ENCODE measurements at places on chromosomes 13 and 19.

GRCh38 chr19:6126335-6126974 lies 9.0 kb upstream of the ACSBG2 start:
- DNase-seq: peak; percentile 50

DNA sequence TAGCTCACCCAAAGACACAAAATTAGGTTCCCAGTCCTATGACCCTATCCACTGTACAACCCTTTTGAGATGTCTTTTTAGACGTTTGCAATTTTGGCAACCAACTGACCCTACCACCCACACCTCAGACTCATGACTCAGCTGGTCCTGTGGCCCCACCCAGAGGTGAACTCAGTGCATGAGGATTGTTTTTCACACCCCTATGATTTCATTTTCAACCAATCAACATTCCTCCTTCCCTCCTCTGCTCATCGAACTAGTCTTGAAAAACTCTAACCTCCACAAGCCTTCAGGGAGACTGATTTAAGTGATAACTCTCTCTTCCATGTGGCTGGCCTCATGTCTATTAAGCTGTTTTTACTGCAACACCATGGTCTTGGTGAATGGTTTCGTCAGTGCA lies 350.7 kb downstream of the UQCRFS1 start:
- no peak for DNase-seq

DNA sequence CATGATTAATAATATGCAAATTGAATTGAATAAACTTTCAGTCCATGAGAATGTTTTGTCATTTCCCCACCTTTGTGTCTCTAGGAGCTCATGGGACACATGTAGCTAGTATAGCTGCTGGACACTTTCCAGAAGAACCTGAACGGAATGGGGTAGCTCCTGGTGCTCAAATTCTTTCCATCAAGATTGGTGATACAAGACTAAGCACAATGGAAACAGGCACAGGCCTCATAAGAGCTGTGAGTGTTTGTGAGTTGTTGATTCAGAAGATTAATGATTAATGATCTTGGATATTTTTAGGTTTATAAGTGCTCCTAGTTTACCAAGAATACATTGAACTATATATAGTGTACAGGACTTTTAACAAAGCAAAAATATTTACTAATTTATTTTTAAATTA lies 30.1 kb downstream of the TPP2 start:
- DNase-seq: no peak

DNA sequence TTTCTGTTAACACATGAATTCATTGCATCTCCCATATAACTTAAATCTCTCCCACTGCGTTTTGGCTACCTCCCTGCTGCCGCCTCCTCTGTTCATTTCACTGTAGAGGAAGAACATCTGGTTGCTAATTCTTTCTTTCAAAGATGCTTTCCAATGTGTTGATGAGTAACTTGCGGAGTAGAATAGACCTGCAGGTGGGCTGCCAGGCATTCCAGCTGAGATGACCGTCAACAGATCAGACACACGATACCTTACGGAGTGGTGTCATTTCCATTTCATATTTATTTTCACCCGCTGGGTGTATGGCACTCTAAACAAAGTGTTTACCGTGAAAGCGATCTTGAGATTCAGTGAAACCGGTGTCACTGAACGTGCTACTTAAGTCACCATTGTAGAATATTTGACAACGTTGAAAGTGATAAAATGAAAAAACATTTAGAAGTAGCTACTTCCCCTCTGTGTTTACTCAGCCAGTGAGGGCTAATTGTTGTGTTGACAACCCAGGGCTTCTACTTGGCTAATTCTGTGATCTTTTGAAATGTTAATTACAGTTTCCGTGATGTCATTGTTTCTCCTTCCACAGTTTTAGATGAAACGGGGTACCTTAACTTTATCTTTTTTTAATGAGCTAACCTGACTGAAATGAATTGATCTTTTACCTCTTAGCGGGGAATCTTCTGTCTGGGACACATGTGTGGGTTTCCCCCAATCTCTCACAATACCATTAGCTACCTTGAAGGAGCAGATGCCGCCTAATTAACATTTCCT lies 228.5 kb upstream of the ARGLU1 start:
- DNase-seq: peak; percentile 90

- DNase-seq: peak; percentile 98
These were observed 435 bp upstream of the DAZAP1 start for GRCh38 chr19:1406774-1407527.

DNA sequence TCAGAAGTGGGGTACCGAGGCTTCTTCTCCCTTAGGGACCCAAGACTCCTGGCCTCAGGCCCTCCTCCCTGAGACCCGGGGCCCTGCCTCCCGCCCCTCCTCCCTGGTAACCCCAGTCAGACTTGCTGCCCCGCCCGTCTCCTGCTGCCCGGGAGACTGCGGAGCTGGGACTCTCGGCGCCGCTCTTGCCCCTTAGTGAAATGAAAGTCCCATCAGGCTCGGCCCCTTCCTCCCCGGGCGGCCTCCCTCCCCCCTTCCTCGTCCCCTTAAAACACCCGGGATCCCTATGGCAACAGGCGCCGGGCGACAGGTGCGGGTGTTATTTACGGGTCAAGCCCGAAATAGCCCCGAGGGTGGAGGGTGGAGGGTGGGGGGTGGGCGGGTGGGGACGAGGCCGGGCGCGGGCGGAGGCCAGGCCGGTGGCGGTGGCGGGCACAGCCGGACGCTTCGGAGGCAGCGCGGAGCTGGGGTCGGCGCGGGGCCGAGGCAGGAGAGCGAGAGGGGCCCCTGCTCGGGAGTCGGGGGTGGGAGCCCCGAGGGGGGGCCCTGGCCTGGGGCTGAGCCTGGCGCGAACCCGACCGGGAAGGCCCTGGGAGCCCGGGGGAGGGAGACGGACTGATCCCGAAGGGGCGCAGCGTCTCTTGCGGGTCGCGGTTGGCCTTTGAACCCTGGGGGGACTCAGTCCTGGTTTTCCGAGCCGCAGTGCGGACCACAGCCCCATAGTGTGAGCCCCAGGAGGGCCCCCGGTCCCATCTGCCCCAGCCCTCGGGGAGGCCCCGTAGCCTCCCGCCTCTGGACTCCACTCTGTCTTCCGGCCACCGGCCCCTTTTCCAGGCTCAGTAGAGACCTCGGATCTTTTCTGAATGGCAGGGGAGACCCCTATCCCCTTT lies at the start of gene CACNG6:
Gene CACNG6, plus strand, starts transcription at position 414 of the 890 bp plus-strand sequence. CDS start 1,241 bp downstream, outside the sequence.
- DNase-seq: peak; percentile 74

GRCh38 chr19:45632468-45633196 lies 6.6 kb downstream of the EML2 start:
- DNase-seq: peak; percentile 94

- DNase-seq: no peak
These were observed 397.7 kb downstream of the TDRD3 start for GRCh38 chr13:60794751-60795150.

GRCh38 chr13:77779552-77780272 lies 82.2 kb downstream of the SLAIN1 start:
- no peak for DNase-seq

GRCh38 chr19:18697680-18698079 lies 14.2 kb downstream of the CRTC1 start:
- DNase-seq: no peak

- DNase-seq: no peak
These were observed 999.1 kb upstream of the SLC10A2 start for GRCh38 chr13:104065328-104065727.

GRCh38 chr19:4991996-4992698 lies 23.2 kb downstream of the KDM4B start:
- no peak for DNase-seq

GRCh38 chr19:6423499-6424194 lies 964 bp downstream of the KHSRP start:
- peak; percentile 75 for DNase-seq

DNA sequence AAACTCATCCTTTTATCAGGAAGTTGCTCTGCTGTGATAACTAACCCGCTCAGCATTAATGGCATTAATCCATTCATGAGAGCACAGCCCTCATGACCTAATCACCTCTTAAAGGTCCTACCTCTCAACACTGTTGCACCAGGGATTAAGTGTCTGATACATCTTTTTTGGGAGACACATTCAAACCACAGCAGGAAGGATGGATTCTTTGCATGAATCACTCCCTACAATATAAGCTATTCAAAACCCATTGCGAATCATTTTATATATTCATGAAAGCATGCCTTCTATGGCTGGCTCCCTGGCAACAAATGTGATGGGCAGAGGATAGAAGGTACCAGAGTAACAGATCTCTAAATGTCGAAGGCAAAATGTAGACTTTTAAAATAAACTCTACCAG lies 27.6 kb downstream of the ARL11 start:
- no peak for DNase-seq

DNA sequence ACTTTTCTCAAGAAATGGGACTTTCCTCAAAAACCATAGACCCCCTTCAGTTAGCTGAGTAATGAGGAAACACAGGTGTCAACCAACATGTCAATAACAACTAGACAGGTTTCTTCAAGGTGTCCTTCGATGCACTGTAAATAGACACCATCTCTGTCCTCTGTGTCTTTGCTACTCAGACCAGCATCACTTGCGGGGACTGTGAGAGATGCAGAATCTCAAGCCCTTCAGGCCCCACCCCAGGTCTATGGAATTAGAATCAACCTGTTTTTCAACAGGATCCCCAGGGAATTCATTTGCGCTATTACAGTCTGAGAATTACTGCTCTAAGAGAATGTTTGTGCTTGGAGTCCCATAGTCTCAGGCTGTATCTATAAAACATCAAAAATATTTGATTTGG lies 469.9 kb downstream of the COG6 start:
- no peak for DNase-seq

DNA sequence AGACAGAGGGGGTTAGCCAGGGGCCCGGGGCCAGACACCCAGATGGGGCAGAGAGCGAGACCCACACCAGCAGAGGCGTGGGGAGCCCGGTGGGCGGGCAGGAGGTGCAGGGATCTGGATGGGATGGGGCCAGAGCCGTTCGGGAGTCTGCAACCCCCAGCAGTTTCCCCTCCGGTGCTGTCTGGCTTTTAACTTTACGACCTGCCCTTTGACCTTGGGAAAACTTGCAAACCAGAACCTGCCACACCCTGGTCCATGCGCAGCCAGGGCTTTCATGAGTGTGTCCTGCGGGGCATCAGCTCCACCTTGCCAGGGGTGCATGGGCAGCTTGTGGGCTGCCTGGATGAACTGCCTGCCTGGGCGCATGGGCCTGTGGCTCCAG lies 9.8 kb downstream of the JOSD2 start:
- DNase-seq: no peak

GRCh38 chr13:24277761-24278160 lies 31.6 kb upstream of the C1QTNF9 start:
- no peak for DNase-seq

- no peak for DNase-seq
These were observed 162.1 kb downstream of the NHLRC3 start for GRCh38 chr13:39200249-39200910.

- DNase-seq: peak; percentile 27
These were observed 2.7 kb downstream of the C2CD4C start for GRCh38 chr19:406135-406781.
